ENCODE measurements at places on chromosomes 16 and 17.

GRCh38 chr16:24635900-24636610 lies 93.4 kb upstream of the TNRC6A start:
- no peaks in the 10 kb centered on the region for H3K36me3 ChIP-seq
- H3K27me3 ChIP-seq, result no peaks in the 10 kb centered on the region
- H3K4me1 ChIP-seq, result peaks cover 8% of the 10 kb centered on the region
- peak overlapping the region; percentile 41 for H3K27ac ChIP-seq

DNA sequence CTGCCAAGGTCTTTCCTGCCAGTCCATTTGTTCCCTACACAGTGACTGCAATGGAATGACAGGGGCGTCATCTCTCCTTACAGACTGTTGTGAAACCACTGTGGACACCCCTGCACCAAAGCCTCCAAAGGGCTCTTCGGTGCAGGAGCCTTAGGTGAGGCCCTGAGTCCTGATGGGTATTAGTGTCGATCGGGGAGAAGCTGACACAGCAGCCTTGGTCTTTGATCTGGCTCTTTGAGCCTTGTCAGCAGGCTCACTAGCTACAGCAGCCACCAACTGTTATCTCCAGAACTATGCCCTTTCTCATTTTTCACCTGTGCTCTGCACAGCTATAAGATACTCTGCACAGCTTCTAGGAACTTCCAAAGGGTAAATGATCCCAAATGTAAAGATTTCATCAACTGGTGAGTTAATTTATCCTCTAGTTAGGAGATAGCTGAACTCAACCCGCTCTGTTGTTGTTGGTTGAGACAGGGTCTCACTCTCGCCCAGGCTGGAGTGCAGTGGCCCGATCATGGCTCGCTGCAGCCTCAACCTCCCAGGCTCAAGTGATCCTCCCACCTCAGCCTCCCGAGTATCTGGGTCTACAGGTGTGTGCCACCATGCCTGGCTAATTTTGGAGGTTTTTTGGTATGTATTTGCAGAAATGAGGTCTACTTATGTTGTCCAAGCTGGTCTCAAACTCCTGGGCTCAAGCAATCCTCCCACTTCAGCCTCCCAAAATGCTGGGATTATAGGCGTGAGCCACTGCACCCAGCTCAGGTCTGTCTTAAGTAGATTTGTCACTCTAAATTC lies 19.7 kb downstream of the G6PC1 start:
- peaks cover 85% of the 10 kb centered on the region for H3K27me3 ChIP-seq
- no peak for DNase-seq
- H3K27ac ChIP-seq, result no peak overlapping the region
- H3K4me1 ChIP-seq, result peaks cover 3% of the 10 kb centered on the region
- H3K4me3 ChIP-seq, result no peak overlapping the region

- H3K4me1 ChIP-seq, result peaks cover 16% of the 10 kb centered on the region
- DNase-seq, result peak; percentile 31
- no peaks in the 10 kb centered on the region for H3K36me3 ChIP-seq
- peak overlapping the region; percentile 6 for H3K27ac ChIP-seq
- no peaks in the 10 kb centered on the region for H3K27me3 ChIP-seq
These were observed 49.9 kb upstream of the CPNE2 start for GRCh38 chr16:57042157-57043111.

DNA sequence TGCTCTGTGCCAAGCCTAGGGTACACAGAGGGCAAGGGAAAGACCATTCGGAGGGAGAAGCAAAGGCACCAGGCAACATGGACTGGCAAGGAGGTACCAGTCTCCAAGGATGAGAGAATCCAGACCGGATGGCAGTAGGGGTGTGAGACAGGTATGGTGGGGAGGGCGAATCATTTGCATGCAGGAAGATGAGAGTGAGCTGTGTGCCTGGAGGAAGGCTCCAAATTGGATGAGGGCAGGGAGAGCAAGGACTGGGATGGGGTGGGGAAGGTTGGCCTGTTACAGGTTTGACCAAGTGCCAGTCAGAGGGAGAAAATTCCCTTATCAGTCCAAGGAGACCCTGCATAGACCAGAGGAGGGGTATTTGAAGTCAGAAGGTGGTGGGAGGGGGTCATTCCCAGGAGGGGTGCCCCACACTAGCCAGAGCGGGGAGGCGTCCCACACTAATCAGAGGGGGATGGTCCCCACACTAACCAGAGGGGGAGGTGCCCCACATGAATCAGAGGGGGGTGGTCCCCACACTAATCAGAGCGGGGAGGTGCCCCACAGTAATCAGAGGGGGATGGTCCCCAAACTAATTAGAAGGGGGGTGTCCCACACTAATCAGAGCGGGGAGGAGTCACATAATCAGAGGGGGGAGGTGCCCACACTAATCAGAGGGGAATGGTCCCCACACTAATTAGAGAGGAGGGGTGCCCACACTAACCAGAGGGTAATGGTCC lies 737 bp downstream of the CANT1 start:
- H3K4me1 ChIP-seq, result peaks cover 45% of the 10 kb centered on the region
- DNase-seq, result no peak
- peak overlapping the region; percentile 95 for H3K27ac ChIP-seq
- peak overlapping the region; percentile 97 for H3K4me3 ChIP-seq
- H3K27me3 ChIP-seq, result no peaks in the 10 kb centered on the region

DNA sequence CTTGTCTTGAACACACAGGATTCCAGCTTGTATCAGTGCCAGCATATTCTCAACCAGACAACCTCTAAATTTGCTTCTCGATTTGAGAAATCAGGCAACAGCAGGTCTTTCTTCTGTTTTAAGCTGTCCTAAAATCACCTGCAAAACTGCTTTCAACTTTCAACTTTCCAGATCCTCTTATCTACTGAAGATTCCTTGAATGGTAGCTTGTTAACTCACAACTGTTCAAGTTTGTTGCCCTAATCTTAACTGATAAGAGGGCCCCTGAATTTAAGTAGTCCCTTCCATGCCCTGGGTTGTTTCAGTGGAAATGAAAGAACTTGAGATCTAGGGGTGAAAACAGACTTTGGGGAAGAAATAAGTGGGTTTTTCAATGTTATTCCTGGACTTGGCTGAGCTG lies 57.2 kb downstream of the CHD9 start:
- no peak overlapping the region for H3K27ac ChIP-seq
- no peak for DNase-seq
- H3K4me1 ChIP-seq, result peaks cover 24% of the 10 kb centered on the region
- no peaks in the 10 kb centered on the region for H3K27me3 ChIP-seq
- no peaks in the 10 kb centered on the region for H3K36me3 ChIP-seq

GRCh38 chr16:66326991-66327513 lies 39.4 kb upstream of the CDH5 start:
- no peak overlapping the region for H3K27ac ChIP-seq
- H3K27me3 ChIP-seq, result no peaks in the 10 kb centered on the region
- no peaks in the 10 kb centered on the region for H3K4me1 ChIP-seq
- H3K4me3 ChIP-seq, result no peak overlapping the region
- no peaks in the 10 kb centered on the region for H3K36me3 ChIP-seq

DNA sequence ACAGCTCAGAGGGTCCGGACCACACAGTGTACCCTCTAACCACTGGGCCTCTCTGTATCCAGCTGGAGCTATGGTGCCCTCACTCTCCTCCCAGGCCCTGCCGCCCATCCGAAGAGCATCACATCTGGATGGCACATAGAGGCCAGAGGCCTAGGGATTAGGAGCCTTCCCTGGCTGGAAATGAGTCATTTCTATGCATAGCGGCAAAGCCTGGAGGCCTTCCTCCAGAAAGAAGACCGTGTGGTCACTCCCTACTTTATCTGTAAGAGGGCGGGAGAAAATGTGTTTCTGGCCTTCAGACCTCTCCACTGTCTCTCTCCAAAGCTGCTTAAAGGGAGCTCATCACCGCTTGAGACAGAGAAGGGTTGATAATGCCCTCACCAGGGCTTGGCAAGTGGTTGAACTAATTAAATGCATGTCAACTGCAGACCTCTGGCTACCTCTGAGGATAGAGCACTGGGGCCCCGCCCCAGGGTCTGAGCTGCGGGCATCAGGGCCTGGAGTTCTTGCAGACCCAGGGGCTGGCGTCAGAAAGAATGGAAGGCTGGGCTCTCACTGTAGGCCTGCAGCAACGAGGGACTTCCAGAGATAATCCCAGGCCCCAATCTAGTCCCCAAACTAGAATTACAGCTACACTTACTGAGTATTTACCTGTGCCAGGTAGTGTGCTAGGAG lies 122.2 kb downstream of the IRX5 start:
- peaks cover 34% of the 10 kb centered on the region for H3K27me3 ChIP-seq
- no peaks in the 10 kb centered on the region for H3K4me1 ChIP-seq
- no peak for DNase-seq
- no peak overlapping the region for H3K27ac ChIP-seq
- H3K4me3 ChIP-seq, result no peak overlapping the region

Data from transverse colon (tissue), 4 donors.